H4 (cell line): ENCODE measurements at places on chromosomes 13 and 19. TPM values are rescaled to one million over a fixed set of nuclear protein-coding genes. Genes with fewer than 3 reads are reported as not detected.

DNA sequence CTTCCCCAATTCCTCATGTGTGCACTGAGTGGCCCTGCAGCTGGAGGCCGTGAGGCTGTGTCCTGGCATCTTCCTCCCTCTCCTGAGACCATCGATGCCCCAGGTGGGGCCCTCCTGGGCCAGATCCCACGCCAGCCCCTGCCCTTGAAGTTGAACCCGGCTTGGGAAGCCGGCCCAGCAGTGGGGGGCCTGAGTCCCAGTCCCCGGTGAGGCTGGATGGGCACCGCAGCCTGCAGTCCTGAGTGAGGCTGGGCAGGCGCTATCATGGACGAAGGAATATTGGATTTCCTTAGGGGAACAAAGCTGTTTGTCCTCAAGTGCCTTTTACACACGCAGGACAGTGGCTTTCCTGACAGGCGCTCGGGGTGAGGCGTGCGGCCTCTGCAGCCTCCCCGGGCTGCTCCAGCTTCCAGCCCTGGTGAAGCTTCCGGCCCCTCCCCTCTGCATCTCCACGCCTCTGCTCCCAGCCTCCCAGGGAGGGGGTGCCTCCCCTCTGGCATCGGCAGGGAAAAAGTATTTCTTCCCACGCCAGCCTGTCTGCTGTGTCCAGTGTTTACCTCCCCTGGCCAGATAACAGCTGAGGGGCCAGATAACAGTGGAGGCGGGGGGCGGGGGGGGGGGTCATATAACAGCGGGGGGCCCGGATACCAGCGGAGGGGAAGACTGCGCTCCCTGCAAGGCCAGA is 159.5 kb downstream of the KDM4B start:
- DNase-seq = no peak

DNA sequence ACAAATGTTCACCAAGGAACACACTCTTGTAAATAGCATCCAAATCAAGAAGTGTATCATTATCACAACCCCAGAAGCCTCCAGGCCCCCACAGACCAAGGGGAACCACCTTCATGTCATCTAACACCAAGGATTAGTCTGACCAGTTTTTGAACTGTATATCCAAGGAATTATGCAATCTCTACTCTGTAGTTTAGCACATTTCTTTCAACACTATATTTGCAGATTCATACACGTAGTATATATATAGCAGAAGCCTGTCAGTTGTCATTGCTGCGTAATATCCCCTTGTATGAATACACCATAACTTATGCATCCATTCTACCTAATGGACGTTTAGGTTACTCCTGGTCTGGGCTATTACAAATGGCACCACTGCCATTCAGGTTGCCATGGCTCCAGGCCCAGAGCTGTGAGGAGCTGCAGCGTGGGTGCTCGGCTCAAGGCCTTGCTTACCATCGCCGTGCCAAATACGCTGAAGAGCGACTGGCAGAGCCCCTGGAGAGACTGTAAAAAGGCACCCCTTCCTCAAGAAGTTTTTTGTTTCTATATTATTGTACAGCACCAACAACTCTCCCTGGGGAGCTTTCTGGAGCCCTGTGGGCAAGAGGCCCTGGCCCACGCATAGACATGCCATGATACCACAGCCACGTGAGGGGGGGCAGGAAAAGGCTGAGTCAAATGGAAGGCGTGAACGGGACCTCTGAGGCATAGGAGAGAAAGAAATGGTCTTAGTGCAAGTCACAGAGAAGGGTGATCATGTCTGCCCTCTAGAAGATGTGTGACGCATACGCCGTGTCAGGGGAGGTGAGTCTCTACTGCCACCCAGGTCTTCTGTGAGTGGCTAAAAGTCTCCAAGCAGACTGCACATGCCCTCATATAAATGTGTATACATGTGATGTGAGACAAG is 10.8 kb downstream of the LATS2 start:
- DNase-seq = no peak

- peak; percentile 89 for DNase-seq
These were observed 15.1 kb downstream of the CCDC97 start for GRCh38 chr19:41324921-41325639.

DNA sequence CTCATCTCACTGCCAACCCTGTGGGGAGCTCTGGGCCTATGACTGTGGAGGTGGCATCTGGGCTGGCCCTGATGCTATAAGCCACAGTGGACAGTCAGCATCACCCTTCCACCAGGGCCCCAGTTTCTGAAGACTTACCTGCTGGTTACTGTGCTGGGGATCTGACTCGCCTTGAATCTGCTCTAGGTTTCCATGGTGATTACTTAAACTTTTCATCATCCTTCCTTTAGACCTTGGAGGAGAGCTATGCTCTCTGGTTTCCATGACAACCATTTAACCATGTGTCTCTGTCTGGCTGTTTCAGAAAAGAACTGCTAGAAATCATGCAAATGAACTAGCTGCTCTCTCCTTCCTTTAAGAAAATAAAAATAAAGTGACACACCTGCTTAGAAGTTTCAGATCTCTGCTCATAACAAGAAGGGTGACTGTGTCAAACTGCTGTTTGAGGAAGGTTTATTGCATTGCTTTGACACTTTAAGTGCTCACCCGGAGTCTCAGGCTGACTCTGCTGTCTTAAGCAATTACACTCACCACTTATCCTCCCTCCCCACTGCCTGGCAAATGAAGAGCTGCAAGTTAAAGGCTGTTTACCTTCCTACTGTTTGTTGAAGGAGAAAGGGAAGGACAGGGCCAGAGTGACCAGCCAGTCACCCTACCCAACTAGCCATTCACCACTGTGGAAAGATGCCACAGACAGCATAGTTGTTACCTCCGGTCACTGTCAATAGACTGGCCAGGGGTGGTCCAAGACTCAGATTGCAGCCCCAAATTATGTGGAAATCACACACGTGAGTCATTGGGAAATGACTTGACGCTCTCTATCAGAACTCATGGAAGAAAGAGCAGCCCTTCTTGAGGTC is 87.6 kb downstream of the HSPH1 start:
- DNase-seq = no peak

DNA sequence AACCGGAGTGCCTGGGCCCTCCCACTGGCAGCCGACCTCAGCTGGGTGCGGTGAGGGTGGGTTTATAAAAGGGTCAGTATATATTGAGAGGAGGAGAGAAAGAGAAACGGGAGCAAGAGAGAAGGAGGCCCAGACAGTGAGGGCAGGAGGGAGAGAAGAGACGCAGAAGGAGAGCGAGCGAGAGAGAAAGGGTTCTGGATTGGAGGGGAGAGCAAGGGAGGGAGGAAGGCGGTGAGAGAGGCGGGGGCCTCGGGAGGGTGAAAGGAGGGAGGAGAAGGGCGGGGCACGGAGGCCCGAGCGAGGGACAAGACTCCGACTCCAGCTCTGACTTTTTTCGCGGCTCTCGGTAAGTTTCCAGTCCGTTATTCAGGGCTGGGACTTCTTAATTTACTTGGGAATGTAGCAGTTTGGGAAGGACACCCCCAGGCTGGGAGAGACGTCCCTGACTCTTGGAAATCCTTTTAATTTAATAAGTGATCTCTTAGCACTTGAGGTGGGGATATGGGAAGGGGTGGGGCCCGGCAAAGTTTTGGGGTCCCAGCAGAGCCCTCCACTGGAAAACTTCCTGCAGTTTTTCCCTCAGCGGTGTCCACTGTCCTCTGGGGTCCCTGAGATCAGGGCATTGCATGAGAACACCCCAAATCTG is at the start of gene EMP3:
EMP3 (plus strand) TSS at position 288 of the 646 bp plus-strand sequence. CDS start 1,293 bp downstream, outside the sequence.
- DNase-seq = peak; percentile 94

DNA sequence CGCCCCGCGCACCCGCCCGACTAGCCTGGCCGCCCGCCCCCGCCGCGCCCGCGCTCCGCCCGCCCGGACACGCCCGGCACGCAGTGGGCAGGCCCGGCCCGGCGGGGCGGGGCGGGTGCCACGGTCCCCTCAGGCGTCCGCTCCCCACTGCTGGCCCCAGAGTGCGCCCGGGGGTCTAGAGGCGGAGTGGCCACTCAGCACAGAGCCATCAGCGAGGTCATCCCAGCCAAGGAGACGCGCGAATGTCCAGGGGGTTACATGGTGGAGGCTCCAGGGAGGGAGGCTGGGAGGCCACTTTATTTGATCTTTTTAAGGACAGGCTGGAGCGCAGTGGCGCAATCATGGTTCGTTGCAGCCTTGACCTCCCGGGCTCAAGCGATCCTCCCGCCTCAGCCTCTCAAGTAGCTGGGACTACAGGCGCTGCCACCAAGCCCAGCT is 236 bp upstream of the TINCR start:
- DNase-seq = no peak

DNA sequence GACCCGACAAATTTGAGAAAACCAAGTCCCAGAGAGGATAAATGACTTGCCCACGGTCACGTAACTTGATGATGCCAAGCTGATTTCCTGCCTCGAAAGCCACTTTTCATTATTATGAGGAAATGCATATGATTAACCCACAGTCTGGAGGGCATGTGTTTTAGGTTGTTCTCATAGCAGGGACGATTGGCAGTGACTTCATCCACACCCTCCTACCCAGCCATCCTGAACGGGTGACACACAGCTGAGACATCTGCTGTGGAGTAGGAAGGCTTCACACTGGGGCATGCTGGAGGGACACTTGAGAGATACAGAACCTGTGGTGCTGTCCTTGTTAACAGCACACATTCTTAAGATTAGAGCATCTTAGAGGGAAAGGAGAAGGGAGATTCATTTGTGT is 65.4 kb upstream of the WDFY2 start:
- peak; percentile 30 for DNase-seq

DNA sequence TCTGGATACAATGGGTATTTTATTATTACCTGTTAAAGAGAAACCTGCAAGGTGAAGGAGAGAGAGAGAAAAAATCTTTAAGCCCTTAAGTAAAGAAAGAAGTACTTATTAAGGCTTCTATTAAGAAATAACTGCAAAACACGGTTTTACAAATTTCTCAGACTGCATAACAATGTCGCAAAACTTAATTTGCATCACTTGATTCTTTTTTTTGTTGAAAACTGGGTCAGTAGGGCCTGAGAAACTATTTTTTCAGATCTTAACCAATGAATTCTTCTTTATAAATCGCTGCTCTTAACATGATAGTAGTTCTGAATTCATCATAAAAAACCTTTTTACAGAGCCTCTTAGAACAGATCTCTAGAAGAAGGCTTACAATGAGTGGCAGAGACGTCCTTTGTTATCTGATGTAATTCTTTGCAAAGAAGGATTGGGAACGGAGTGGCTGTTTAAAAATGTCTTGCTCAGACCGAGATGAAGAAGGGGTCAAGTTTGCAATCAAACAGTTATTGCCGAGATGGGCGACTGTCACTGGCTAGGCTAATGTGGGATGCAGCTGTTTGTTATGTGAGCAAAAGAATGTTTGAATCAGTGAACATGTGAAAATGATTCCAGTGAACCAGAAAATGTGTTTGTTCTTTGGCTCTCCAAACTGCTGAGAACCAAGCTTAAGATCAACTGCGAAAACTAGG is 76.3 kb downstream of the ZNF536 start:
- DNase-seq = no peak

DNA sequence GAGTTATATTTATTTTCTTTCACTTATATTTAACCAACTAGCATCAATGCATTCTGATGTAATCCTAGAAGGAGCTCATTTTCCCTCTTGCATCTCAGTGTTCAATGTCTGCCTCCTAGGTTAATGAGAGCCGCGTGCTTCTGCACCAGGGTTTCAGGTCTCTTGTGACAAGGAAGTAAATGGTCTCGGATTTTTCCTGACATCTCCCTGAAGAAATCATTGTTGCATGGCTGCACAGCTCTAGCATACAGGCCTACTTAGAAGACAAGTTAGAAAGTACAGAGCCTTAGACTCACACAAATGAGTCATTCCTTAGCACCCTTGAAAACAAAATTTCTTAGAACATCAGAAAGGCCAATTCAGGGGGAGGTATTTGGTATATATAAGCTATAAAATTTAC is 57.2 kb upstream of the KLF12 start:
- DNase-seq = no peak

DNA sequence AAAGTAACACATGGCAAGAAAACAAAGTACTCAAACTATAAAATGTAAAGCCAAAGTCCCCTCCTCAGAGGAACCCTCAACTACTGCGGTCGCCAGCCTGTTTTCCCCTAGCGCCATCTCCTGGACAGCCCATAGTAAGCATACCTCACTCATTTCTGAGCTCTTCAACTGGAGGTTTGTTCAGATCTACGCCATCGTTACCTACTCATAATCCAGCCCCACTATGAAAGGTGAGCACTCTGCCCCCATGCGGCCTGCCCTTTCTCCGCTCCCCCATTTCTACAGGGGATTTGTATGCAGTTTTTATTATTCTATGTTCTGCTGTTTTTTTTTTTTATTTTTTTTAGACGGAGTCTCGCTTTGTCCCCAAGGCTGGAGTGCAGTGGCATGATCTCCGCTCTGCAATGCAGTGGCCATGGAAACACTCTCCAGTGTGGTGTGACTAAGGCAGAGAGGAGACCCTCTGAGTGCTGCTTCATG is 26.2 kb downstream of the OPA3 start:
- no peak for DNase-seq

DNA sequence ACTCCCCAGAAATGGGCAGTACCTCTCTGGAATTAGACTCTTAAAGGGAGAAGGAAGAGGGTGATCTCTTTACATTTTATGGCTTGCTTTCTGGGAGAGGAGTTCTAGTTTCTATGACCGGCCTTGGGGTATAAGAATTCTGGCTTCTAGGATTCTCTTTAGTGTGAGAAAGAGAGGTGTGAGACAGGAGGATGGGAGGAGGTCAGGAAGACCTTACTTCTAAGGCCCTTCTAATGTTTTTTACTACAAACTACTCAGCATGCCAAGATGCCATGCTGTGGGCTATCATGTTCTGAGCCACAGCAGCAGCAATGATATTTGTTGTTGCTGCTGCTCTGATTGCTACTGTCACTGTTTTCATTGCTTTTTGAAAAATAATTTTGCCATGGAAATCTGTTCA is 538.3 kb downstream of the SLITRK6 start:
- no peak for DNase-seq

DNA sequence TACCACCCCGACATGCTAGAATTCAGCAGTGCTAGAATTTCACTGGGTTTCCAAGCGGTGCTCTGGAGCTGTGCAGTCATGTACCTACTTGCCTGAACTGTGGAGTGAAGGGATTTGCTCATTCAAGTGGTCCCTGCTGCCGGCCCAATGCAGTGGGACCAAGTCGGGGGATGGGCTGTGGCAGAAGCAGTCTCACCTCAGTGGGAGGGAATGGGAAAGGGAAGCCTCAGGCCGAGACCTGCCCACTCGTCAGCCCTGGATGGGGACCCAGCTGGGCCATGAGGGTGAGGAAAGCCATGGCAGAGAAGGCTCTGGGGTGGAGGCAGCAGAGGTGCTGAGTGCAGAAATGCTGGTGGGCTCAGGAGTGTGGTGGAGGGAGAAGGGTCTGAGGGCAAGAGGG is 14.9 kb downstream of the KLHL26 start:
- no peak for DNase-seq

- no peak for DNase-seq
These were observed 103.5 kb downstream of the DPF1 start for GRCh38 chr19:38120471-38121025.

Gene CYP4F3
- 0.08 and 0.17 TPM in 2 replicates for total RNA-seq

Gene CRYL1
- 1.8 and 6.8 TPM in 2 replicates for total RNA-seq

Gene LRRC63
- total RNA-seq = 0.10 TPM in 1 of 2 replicates, not detected in the other

Gene LGALS14
- total RNA-seq = not detected in 2 replicates

Gene ZNF571
- total RNA-seq = 2.9 and 4.2 TPM in 2 replicates

Gene FPR1
- total RNA-seq = 2.5 and 3.0 TPM in 2 replicates
